ENCODE measurements at places on chromosomes 3 and 15. TPM values are rescaled to one million over a fixed set of nuclear protein-coding genes. Genes with fewer than 3 reads are reported as not detected.

DNA sequence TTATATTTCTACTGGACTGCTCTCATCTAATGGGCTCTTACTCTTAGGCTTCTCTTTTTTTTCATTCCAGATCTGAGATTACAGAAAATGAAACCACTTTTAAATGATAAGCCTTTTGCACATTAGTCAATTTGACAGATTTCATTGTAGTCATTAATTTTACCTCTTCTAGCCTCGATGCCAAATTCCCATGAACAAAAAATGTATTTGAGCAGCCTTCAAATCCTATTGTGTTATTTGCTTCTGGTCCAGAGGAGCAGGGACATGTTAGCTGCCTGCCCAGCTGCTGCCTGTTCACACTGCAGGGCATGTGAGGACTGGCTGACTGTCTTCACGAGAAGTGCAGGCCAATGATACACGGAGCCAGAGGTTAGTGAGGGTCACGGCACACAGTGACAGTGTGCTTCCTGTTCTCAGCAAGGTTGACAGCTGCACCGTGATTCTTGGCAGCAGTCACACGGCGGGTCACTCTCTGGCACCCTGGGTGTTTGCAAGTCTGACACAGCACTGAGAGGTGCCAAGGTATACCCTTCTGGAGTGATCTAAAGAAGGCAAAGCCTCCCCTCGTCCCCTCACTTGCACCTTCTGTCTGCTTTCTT lies 40.8 kb downstream of the KAT2B start:
- no peak overlapping the region for H3K27ac ChIP-seq
- H3K4me1 ChIP-seq = no peaks in the 10 kb centered on the region
- no peak for DNase-seq
- H3K36me3 ChIP-seq = no peaks in the 10 kb centered on the region
- H3K27me3 ChIP-seq = no peaks in the 10 kb centered on the region

- peaks cover 25% of the 10 kb centered on the region for H3K36me3 ChIP-seq
- DNase-seq = no peak
- no peak overlapping the region for H3K4me3 ChIP-seq
- H3K27me3 ChIP-seq = no peaks in the 10 kb centered on the region
Measured at GRCh38 chr3:185940951-185941350, 3.1 kb upstream of the TRA2B start.

- DNase-seq = no peak
- peaks cover 58% of the 10 kb centered on the region for H3K27me3 ChIP-seq
- H3K36me3 ChIP-seq = no peaks in the 10 kb centered on the region
- no peak overlapping the region for H3K27ac ChIP-seq
- H3K4me3 ChIP-seq = no peak overlapping the region
Measured at GRCh38 chr3:141094790-141095545, 43.8 kb downstream of the SPSB4 start.

- no peak overlapping the region for H3K27ac ChIP-seq
- H3K36me3 ChIP-seq = no peaks in the 10 kb centered on the region
- no peaks in the 10 kb centered on the region for H3K4me1 ChIP-seq
- H3K27me3 ChIP-seq = peaks cover 68% of the 10 kb centered on the region
- no peak for DNase-seq
- no peak overlapping the region for H3K4me3 ChIP-seq
Measured at GRCh38 chr15:88738796-88739195, 64.4 kb upstream of the ACAN start.

- DNase-seq = no peak
- H3K27me3 ChIP-seq = no peaks in the 10 kb centered on the region
- no peak overlapping the region for H3K27ac ChIP-seq
- H3K36me3 ChIP-seq = peaks cover 4% of the 10 kb centered on the region
- peaks cover 11% of the 10 kb centered on the region for H3K4me1 ChIP-seq
- no peak overlapping the region for H3K4me3 ChIP-seq
Measured at GRCh38 chr3:51621091-51621892, 49.8 kb upstream of the TEX264 start.

DNA sequence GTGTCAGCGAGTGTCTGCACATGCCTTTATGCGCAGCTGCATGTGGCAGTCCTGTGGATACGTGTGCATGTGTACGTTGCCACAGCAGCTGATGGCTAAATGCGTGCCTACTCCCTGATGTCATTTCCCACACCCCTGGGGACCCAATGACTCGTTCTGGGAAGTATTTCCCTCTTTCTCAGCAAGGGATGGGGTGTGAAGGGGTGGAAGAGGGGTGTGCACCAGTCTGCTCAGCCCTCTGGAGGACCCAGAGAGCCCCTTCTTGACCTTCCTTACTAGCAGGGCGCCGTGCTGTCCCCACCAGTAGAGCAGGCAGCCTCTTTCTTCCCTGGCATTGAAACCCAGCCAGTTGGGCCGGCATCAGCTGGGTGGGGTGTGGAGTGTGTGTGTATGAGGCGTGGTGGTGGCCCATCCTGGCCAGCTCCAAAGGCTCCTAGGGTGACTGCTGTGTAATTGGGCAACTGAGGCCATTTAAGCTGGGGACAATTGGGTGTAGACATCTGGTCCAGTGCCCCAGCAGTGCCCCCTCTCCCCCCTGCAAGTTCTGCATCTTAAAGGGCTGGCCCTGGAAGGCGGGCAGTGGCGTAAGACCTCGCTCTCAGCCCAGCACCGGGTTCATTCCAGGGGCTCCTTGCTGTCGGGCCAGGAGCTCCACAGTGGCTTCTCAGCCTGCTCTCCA lies 19.2 kb downstream of the SNX33 start:
- peak overlapping the region; percentile 39 for H3K4me3 ChIP-seq
- peaks cover 68% of the 10 kb centered on the region for H3K4me1 ChIP-seq
- H3K27me3 ChIP-seq = no peaks in the 10 kb centered on the region
- peak overlapping the region; percentile 98 for H3K27ac ChIP-seq
- peak; percentile 84 for DNase-seq

DNA sequence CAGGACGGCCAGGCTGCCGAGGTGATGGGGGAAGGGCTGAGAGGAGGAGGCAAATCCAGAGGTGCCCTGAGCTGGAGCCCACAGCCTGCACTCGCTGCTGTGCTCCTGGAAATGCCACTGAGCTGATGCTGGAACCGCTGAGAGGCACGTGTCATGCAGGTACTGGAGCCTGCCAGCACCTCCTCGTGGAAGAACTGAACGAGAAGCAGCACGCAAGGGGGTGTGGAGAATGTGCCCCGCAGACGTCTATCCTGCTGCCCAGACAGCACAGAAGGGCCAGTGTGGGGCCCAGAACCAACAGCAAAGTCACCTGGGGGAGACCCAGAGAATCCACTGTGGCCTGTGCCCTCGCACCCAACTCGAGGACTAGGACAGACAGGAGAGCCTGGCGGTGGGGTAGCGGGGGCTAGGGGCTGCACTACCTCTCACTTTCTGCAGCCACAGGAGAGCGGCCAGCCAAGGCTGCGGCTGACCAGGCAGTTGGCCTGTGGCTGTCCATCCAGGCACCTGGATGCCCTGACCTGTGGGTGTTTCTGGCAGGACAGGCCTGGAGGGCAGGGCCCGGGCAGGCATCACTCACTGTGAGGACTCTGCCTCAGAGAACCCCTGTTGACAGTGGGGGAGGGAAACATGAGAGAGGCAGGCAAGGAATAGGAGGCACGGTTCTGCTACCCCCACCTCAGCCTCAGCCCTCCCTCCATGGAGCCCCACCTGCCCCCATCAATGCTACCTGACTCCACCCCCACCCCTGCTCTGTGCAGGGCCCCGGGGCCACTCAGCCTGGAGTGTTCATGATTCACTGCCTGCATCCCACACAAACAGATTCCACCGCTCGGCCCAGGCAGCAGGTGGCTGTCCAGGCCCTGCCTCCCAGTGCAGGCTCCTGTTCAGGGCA lies 213.1 kb downstream of the TBC1D2B start:
- DNase-seq = no peak
- H3K4me1 ChIP-seq = no peaks in the 10 kb centered on the region
- H3K27me3 ChIP-seq = peaks cover 92% of the 10 kb centered on the region
- no peaks in the 10 kb centered on the region for H3K36me3 ChIP-seq
- no peak overlapping the region for H3K27ac ChIP-seq

DNA sequence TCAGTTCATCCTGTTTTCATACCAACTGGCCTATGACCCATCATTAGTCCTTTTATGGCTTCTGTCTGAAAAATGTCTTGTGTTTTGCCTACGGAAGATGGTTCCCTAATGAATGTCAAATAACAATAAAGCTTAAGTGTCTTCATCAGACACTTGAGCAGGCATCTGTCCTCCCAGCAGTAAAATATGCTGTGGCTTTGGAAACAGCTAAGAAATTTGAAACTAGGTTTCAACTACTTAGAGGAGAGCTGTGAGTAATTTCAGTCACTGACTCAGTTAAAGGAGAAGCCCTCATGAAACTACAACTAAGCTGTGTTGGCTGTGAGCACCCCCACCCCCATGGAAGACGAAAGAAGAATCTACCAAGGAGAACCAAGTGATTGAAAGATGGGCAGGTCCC lies 409.4 kb upstream of the PPP2R3A start:
- no peak overlapping the region for H3K27ac ChIP-seq
- DNase-seq = no peak
- no peaks in the 10 kb centered on the region for H3K4me1 ChIP-seq
- no peak overlapping the region for H3K4me3 ChIP-seq

The MASP1 gene
- total RNA-seq = 0.17 TPM

The GOLGA6A gene
- total RNA-seq = not detected

The TMCO5A gene
- total RNA-seq = not detected

The RBM6 gene
- 72.1 TPM for total RNA-seq

The ACOX2 gene
- 1.4 TPM for total RNA-seq

The RTP3 gene
- not detected for total RNA-seq
